NCI-H226 (cell line): ENCODE measurements at places on chromosomes 7 and 10.

DNA sequence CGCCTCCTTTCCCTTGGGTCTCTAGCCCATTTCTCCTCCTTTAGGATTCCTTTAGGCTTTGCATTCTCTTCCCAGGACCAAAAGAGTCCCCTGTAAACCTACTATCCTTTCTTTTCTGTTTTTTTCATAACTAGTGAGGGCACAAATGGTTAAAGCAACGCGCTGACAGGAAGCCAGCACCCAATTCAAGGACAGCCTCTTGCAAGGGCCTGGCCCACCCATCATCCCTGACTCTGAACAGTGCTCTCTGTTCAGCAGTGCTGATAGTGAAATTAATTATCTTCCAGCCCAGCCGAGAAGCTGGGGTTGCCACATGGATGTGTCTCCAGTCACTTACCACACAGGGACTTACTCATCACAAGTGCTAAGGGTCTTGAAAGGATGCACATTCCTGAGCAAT, 38.3 kb upstream of the RNF32 start:
- DNase-seq = no peak

GRCh38 chr7:92557249-92557648, 28.7 kb downstream of the RBM48 start:
- DNase-seq = no peak

DNA sequence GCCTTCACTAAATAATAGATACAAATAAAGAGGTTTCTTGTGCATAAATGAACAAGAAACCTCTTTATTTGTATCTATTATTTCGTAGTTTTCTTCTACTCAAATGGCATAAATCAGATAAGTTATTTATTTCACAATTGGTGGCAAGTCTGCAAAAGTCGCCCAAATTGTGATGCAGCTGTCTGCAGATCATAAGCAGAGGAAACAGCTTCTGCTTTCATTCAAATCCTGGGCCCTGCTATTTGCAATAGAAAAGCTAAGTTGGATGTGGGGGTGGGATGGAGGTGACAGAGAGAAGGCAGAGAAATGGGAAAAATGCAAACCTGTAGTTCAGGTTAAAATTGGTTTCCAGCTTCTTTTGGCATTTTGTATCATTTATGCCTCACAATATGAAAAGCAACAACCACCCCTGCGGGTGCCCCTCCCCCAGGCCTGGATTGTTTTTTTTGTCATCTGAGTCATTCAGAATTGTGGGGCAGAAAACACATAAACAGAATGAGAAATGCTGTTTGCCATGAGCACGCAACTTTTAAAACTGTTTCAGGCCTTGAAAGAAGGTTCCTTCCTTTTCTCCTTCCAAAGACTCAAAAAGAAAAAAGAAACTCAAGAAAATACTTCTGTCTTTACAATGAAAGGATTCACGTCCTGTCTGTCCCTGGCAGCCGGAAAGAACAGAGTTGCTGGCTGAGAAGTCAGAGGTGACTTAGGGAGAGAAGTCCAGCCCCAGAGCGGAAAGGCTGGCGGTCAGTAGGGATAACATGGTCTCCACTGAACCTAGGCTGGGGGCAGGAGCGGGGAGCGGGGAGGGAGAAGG, 132.9 kb downstream of the BAMBI start:
- DNase-seq = no peak

DNA sequence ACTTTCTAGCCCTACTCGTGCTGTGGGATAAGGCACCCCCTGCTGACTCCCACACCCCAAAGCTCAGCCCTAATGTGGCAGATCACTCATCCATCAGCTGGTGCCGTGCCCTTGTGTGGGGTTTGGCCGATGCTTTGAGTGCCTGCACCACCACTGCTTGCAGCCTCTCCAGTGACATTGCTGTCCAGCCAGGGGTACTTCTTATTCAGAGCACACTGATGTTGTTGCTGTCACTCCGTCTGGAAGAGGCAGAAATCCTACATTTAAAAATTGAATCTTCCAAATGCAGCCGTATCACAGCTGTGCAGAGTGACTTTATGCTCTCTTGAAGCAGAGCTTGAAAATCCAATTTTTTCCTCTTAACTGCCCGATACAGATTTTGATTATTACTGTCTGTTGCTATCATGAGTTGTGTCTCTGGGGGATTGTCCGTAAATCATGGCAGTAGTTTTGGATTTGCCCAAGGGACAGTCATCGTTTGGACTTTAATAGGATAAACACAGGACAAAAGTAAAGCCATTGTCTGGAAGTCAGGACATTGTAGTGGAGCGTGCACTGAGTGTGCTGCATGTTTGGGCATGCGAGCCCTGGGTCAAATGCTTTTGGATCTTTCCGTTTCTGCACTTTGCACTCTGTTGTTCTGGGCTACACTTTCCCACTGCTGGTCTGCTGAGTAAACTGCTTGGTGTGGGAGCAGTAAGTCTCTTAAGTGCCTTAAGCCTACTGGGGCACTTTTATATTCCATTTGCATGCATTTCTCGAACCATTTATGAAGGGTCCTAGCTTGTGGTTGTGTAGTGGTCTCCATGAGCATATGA, 128.2 kb downstream of the DOCK1 start:
- no peak for DNase-seq
